Inflammatory macrophage treated with lipopolysaccharide for 4 hours (primary cell): ENCODE measurements at places on chromosomes 16 and 17.

- no peak for DNase-seq
These were observed 64.7 kb downstream of the ADCY9 start for GRCh38 chr16:4051591-4051990.

DNA sequence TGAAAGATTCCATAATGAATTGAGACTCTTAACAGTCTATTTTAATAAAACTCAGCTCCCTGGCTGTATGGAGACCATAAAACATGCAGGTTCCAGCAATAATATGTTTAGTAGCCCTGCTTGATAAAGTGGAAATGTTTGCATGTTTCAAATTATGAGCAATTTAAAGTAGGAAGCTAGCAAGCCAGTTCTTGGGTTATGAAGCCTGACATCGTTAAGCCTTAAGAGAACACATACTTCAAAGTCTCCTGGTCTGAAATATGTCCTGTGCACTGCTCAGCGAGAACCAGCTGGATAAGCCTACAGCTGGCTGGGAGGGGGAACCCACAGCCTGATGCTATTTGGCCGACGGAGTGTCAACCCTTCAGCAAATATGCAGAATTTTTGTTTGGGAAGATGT, 140.3 kb downstream of the SALL1 start:
- no peak for DNase-seq

GRCh38 chr16:25716186-25716585, 24.4 kb downstream of the HS3ST4 start:
- no peak for DNase-seq

- peak; percentile 33 for DNase-seq
These were observed at the start of gene UBTF for GRCh38 chr17:44219616-44220212. TSS of gene UBTF (minus strand) at chr17:44219675. CDS start at chr17:44218229, 1,446 bp downstream.

GRCh38 chr16:65745-66144, 6.7 kb downstream of the RHBDF1 start:
- peak; percentile 77 for DNase-seq

GRCh38 chr16:80580109-80580832, 39.5 kb downstream of the DYNLRB2 start:
- DNase-seq = peak; percentile 6

DNA sequence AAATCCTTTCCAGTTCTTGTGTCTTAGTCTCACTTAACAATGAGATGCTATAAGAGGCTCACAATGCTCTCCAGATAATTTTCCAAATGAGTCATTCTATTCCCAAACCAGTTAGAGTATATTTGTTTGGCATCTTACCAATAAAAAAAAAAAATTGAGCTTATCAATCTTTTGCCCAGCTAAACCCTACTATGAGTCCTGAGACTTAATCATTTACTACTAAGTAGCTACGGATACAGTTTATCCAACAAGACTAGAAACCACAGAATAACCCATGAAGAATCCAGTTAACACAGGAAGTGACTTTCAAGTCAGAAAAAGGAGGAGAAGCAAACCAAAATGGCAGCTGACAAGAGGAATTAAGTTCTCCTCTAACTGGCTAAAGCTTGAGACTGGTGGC, 330.3 kb upstream of the XYLT1 start:
- DNase-seq = no peak

DNA sequence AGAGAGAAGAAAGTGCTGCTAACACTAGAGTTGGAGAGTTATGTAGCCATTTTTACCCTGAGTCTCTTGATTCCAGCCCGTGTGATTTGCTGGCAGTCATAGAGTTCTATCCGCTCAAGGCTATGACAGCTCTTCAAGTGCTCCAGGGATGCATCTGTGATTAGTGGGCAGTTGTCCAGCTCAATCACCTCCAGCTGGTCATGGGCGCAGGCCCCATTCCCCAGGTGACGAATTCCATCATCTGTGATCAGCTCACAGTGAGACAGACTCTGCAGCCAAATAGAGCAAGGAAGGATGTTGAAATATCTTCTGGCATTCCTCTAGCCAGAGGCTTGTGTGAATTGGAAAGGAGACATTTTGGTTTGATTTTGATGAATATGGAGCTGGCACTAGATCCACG, 38.4 kb upstream of the STAC2 start:
- no peak for DNase-seq

GRCh38 chr16:346587-346986, 5.9 kb downstream of the AXIN1 start:
- DNase-seq = no peak

- DNase-seq = no peak
These were observed 34.9 kb upstream of the SSTR5 start for GRCh38 chr16:1037394-1038257.

- DNase-seq = no peak
These were observed 289.0 kb upstream of the XYLT1 start for GRCh38 chr16:17759451-17760390.

DNA sequence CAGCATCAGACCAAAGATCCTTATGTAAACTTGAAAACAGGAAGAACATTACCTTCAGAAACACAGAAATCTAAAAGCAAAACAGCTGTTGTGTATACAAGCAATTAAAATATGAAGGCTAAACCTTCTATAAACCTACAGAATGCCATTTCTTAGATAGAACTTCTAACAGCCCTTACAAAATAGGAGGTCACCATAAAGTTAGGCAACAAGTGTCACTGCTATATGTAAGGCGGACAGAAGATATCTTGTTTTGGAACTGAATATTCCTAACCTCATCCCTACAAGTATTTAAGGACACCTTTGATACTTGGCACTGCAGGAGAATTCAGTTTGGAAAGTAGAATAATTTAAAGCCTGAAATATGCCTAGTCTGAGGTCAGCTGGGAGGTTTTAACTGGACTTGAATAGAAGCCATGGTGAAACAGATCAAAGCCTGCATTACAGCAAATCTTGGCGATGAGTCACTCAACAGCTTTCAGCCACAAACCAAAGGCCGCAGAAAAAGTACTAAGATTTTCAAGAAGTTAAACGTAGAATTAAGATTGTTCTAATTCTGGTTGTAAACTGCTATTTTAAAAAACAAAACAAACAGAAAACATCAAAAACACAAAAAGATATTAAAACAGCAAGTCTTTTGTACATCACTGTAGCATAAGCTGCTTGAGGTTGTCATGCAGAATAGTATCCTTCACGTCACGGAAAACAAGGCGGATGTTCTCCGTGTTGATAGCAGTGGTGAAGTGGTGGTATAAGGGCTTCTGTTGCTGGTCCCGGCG, 42.7 kb downstream of the GNA13 start:
- DNase-seq = peak; percentile 84

GRCh38 chr16:19757026-19757425, 39.0 kb downstream of the IQCK start:
- DNase-seq = no peak

DNA sequence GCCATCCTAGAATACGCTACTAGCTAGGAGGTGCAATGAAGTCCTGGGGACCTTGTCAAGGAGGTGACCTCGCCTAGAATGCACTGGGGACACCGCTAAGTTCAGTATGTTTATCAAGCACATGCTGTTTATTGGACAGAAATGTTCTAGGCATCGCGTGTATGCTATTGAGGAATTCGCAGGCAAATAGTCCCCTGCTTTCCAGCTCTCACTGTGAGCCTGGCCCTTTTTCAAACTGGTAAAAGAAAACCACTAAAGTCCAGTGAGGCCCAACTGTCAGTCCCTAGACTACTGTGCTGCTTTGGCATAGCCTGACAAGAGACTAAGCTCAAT, 1.2 kb upstream of the FAM222B start:
- DNase-seq = no peak

DNA sequence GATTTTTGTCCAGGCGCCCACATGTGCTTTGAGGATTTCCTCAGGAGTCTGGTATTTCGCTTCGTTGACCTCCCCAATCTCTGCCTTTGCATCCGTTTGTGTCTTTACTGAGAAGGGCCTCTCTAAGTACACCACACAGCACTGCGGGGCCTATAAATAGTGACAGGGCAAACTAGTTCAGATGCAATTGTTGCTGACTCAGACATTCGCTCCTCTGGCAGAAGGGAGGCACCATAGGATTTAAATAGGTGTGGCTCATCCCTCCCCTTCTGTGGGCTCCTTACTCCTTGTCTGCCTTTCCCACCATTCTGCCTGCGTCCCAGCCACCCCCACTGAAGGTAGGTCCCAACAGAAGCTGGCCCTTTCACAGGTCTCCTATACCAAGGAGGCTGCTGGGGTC, 192.3 kb downstream of the SHISA9 start:
- no peak for DNase-seq

- no peak for DNase-seq
These were observed 17.4 kb upstream of the RASD1 start for GRCh38 chr17:17513626-17514025.

GRCh38 chr17:7348478-7349242, 3.3 kb upstream of the KCTD11 start:
- no peak for DNase-seq

DNA sequence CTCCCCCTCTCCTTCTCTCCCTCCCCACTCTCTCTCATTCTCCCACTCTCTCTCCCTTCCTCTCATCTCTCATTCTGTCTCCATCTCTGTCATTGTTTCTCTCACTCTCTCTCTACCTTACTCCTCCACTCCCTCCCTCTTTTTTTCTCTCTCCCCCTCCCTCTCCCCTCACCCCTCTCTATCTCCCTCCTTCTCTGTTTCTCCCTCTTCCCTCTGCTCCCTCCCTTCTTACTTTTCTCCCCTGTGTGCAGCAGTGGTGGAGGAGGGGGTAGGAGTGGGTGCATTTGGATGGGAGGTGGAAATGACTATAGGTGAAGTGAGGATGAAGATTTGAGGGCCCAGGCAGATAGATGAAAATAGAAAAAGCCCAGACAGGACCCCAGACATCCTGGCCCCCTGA, 70.9 kb downstream of the HLF start:
- DNase-seq = no peak

DNA sequence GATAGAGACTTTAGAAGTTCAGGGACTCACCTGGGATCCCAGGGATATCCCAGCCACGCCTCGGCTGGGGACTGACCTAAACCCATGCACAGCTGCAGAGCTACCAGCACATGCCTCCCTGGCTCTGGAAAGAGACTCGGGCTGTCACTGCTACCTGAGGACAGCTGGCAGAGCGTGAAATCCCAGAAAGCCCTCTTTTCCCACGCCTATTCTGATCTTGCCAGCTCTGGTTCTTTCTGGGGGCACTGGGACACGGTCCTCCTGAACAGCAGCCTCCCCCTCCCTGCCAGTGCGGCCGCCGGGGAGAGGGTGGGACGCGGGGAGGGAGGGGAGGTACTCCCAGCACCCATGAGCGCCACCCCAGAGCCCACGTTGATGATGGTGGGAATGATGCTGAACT, 10.8 kb downstream of the P2RX5 start:
- DNase-seq = no peak

DNA sequence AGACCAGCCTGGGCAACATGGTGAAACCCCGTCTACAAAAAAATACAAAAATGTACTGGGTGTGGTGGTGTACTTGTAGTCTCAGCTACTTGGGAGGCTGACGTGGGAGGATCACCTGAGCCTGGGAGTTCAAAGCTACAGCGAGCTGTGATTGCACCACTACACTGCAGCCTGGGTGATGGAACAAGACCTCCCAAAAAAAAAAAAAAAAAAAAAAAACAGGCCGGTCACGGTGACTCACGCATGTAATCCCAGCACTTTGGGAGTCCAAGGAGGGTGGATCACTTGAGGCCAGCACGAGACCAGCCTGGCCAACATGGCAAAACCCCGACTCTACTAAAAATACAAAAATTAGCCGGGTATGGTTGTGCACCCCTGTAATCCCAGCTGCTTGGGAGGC, 12.7 kb upstream of the APPBP2 start:
- DNase-seq = no peak

GRCh38 chr16:47150067-47150466, 6.3 kb upstream of the NETO2 start:
- no peak for DNase-seq

DNA sequence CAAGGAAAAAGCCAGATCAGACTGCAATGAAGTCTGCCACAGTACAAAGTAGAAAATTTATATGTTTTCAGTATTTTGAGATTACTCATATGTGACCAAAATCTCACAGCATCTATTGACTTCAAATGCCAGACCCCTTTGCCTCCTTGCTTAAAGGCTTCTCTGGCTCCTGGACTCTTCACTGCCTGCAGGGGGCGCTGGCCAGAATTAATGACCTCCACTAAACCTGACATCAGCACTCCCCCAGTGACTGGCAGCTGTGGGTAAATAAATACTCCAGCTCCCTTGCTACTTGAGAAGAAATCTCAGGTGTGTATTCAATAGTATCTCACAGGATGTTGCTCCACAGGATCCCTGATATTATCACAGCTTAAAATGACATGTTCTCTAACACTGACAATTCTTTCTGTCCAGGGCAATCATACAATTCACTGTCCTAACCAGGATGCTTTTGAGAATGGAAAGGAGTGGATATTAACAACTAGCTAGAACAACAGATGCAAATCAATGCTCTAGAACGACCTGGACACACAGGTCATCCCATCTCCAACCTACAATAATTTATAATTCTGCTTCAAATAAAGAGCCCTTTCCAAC, 4.0 kb downstream of the BECN1 start:
- DNase-seq = peak; percentile 81

DNA sequence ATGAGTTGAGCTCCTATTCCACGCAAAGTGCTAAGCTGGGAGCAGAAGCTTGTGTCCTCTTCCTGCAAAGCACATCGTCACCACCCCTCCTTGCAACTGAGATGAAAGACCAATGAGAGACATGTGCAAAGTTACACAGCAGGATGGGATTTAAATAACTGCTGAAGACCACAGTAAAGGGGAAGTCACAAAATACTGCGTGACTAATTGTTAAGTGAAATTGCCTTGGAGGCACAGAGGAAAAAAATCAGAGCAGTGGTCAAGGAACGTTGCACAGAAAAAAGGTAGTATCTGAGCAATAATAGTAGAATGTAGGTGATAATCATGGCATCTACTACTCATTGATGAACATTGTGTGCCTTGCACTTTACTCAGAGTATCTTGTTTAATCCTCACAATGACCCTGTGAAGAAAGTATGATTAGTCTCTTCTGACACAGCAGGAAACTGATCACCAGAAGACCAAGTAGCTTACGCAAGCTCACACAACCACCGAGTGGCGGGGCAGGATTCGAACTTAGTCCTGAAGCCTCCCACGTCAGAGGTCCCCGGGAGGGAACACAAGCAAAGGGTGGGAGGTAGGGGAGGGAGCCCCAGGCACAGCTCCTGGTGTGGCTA, 15.4 kb upstream of the MYO18A start:
- peak; percentile 92 for DNase-seq

DNA sequence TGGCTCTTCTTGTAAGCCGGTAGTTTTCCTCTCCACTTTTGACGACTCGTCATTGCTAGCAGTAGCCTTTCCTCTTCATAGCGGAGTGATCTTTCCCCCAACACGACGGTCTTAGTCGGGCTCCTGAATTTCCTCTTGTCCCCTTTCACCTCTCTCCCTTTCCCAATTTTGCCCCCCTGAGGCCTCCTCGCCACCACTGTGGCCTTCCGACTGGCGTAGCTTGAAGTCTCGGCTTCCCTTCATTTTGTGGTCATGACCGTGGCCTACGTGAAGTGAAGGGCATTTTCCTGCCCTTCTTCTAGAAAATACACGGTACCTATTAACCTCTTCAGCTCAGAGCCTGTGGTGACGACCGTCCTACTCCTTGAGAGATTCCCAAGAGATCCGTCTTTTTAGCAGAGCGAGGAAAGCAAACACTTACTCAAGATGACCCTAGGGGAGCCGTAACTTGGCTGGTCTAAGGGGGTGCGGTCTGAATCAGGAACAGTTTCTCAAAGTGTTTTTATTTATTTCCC, 787 bp downstream of the PRKAR1A start:
- DNase-seq = peak; percentile 47
